ENCODE measurements at places on chromosomes 12 and 14. TPM values are rescaled to one million over a fixed set of nuclear protein-coding genes. Genes with fewer than 3 reads are reported as not detected.

GPR132 gene
- total RNA-seq, result 1.1 TPM

KERA gene
- not detected for total RNA-seq

BAZ1A gene
- 42.3 TPM for total RNA-seq

LRRK2 gene
- total RNA-seq, result 1.7 TPM

CMA1 gene
- total RNA-seq, result not detected

TAS2R8 gene
- 0.42 TPM for total RNA-seq

P2RX2 gene
- 8.6 TPM for total RNA-seq

CD163L1 gene
- total RNA-seq, result 0.11 TPM

COCH gene
- 1.8 TPM for total RNA-seq

SRGAP1 gene
- total RNA-seq, result 9.6 TPM

NEUROD4 gene
- total RNA-seq, result not detected

- H3K4me3 ChIP-seq, result no peak overlapping the region
- no peaks in the 10 kb centered on the region for H3K4me1 ChIP-seq
- no peaks in the 10 kb centered on the region for H3K36me3 ChIP-seq
- H3K27me3 ChIP-seq, result peaks cover 4% of the 10 kb centered on the region
- no peak overlapping the region for H3K27ac ChIP-seq
These were observed 23.1 kb downstream of the CATSPERB start for GRCh38 chr14:91708795-91709194.

DNA sequence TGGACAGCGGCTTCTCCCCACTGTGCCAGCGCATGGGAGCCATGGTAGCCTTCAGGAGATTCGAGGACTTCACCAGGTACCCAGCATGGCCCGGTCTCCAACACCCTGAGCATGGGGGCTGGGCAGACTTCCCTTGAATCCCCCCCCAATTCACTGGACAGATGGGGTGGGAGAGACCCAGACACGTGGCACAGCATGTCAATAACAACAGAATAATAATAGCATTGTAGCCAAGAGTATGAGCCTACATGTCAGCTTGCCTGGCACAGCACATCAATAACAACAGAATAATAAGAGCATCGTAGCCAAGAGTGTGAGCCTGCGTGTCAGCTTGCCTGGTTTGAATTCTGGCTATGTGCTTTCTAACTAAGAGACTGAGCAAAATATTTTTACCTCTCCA, 76.4 kb downstream of the FOXN4 start:
- peaks cover 8% of the 10 kb centered on the region for H3K36me3 ChIP-seq
- no peaks in the 10 kb centered on the region for H3K27me3 ChIP-seq
- H3K27ac ChIP-seq, result no peak overlapping the region

- H3K27me3 ChIP-seq, result peaks cover 57% of the 10 kb centered on the region
- no peak overlapping the region for H3K27ac ChIP-seq
- DNase-seq, result no peak
- H3K36me3 ChIP-seq, result no peaks in the 10 kb centered on the region
- H3K4me3 ChIP-seq, result no peak overlapping the region
These were observed 23.2 kb downstream of the CCDC177 start for GRCh38 chr14:69551511-69551910.

GRCh38 chr14:92880851-92881250, 42.1 kb upstream of the CHGA start:
- H3K4me3 ChIP-seq, result no peak overlapping the region
- no peaks in the 10 kb centered on the region for H3K4me1 ChIP-seq
- DNase-seq, result no peak
- H3K27me3 ChIP-seq, result peaks cover 71% of the 10 kb centered on the region

DNA sequence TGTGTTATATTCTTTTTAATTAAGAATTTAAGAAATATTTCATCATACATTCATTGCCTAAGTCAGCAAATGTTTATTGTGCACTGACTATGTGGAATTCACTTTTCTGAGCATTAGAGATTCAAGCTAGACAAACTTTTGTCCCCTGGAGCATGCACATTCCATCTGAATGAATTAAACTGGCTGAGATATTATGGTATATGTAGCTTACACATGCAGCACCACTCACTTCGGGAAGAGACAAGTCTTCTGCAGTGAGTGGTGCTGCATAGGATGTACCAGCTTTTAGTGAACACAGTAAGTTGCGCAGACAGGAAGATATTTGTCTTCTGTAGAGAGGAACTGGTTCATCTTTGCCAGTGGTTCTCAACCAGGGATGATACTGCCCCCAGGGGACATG, 318.4 kb downstream of the SYT1 start:
- H3K36me3 ChIP-seq, result peaks cover 4% of the 10 kb centered on the region
- H3K27ac ChIP-seq, result no peak overlapping the region
- H3K27me3 ChIP-seq, result no peaks in the 10 kb centered on the region
- no peak overlapping the region for H3K4me3 ChIP-seq

- H3K27ac ChIP-seq, result no peak overlapping the region
- no peaks in the 10 kb centered on the region for H3K27me3 ChIP-seq
- H3K36me3 ChIP-seq, result peaks cover 9% of the 10 kb centered on the region
- no peaks in the 10 kb centered on the region for H3K4me1 ChIP-seq
These were observed 103.3 kb upstream of the PMCH start for GRCh38 chr12:102300824-102301461.

DNA sequence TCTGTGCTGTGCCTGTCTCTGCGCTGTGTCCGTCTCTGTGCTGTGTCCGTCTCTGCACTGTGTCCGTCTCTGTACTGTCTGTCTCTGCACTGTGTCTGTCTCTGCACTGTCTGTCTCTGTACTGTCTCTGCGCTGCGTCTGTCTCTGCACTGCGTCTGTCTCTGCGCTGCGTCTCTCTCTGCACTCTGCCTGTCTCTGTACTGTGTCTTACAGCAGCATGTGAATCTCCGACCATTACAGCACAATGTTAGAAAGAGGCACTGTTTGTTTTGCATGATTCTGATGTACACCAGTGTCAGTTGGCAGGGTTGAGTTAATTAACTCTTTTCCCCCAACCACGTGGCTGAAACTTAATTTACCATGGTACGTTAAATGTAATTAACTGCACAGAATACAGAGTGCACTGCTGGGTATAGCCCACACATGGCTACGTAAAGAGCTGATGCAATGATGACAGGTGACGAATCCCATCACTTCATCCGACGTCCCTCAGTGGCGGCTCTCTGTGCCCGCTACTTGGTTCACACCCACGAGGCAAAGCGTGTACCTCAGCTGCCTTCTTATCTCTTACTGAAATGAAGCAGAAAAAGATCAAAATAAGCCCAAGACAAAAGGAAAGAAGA, 127.7 kb upstream of the SFSWAP start:
- no peak overlapping the region for H3K27ac ChIP-seq
- no peaks in the 10 kb centered on the region for H3K4me1 ChIP-seq
- H3K4me3 ChIP-seq, result no peak overlapping the region
- no peak for DNase-seq
- no peaks in the 10 kb centered on the region for H3K36me3 ChIP-seq

DNA sequence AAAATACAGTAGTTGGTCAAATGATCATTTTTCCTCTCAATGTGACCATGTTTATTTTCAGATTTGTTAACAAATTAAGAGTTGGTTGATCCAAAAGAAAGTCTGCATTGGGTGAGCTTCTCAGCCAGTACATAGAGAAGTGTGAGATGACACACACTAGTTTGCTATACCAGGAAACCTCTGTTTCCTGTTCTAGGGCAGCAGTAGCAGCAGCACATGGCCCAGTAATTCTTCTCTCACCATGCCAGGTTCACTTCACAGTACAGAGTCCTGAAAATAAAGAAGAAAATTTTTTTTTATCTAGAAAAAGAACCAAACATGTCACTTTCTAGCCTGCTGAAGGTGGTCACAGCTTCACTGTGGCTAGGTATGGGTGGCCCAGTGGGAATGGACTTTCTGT, 250.2 kb upstream of the OR4E1 start:
- no peak overlapping the region for H3K27ac ChIP-seq
- H3K4me3 ChIP-seq, result no peak overlapping the region
- no peak for DNase-seq
- H3K36me3 ChIP-seq, result no peaks in the 10 kb centered on the region

DNA sequence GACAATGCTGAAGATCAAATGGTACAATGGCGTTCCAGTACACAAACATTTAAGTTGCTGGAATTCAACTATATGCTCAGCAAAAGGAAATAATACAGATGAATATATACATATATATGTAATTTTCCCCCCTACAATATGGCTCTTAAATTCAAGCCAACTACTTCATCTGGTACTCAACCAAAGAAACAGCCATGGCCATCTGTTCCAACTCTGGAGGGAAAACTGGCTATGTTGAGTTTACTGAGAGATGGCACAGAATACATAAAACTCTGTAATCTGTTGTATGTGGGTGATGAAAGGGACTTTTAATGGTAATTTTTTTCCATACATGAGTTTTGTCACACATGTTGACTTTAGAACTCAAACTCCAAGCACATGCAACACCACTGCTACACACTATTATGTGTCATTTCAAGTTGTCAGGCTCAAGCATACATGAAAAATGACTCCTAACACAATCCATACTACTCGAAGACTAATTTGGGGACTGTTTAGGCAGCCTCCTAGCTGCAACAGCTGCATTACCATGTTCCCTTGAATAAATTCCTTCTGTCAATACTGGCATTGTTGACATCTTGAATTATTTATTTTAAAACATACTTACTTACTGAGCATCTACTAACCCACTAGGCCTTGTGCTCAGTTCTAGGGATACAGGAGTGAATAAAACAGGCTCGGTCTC, 38.2 kb upstream of the MAP3K9 start:
- H3K27ac ChIP-seq, result no peak overlapping the region
- H3K36me3 ChIP-seq, result no peaks in the 10 kb centered on the region
- no peak for DNase-seq
- no peak overlapping the region for H3K4me3 ChIP-seq
- H3K4me1 ChIP-seq, result no peaks in the 10 kb centered on the region
- H3K27me3 ChIP-seq, result peaks cover 7% of the 10 kb centered on the region

DNA sequence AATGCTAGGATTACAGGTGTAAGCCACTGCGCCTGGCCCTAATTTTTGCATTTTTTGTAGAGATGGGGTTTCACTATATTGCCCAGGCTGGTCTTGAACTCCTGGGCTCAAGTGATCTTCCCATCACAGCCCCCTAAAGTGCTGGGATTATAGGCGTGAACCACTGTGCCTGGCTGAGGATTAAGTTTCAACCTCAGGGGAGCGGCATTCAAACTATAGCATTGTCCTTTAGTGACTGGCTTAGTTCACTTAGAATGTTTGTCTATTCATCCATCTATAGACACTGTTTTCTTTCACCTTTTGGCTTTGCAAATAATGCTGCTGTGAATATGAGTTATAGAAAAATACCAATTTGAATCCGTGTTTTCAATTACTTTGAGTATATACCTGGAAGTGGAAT, 25.2 kb downstream of the PTPN11 start:
- H3K36me3 ChIP-seq, result peaks cover 8% of the 10 kb centered on the region
- DNase-seq, result no peak
- H3K27ac ChIP-seq, result no peak overlapping the region
- no peak overlapping the region for H3K4me3 ChIP-seq
- H3K27me3 ChIP-seq, result no peaks in the 10 kb centered on the region

DNA sequence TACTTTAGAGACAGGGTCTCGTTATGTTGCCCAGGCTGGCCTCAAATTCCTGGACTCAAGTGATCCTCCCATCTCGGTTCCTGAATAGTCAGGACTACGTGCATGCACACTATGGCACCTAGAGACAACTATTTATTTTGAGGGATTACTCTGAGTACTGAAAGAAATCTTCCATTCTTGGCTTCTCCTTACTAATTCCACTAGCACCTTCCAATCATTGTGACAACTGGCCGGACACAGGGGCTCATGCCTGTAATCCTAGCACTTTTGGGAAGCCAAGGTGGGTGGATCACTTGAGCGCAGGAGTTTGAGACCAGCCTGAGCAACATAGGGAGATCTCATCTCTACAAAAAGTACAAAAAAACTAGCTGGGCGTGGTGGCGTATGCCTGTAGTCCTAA, 42.1 kb upstream of the MTERF2 start:
- peaks cover 36% of the 10 kb centered on the region for H3K4me1 ChIP-seq
- peak overlapping the region; percentile 17 for H3K27ac ChIP-seq
- no peak for DNase-seq
- H3K36me3 ChIP-seq, result no peaks in the 10 kb centered on the region

GRCh38 chr14:93011650-93012325, 88.8 kb downstream of the CHGA start:
- no peak for DNase-seq
- no peak overlapping the region for H3K4me3 ChIP-seq
- no peak overlapping the region for H3K27ac ChIP-seq
- H3K27me3 ChIP-seq, result no peaks in the 10 kb centered on the region
- H3K4me1 ChIP-seq, result peaks cover 39% of the 10 kb centered on the region

DNA sequence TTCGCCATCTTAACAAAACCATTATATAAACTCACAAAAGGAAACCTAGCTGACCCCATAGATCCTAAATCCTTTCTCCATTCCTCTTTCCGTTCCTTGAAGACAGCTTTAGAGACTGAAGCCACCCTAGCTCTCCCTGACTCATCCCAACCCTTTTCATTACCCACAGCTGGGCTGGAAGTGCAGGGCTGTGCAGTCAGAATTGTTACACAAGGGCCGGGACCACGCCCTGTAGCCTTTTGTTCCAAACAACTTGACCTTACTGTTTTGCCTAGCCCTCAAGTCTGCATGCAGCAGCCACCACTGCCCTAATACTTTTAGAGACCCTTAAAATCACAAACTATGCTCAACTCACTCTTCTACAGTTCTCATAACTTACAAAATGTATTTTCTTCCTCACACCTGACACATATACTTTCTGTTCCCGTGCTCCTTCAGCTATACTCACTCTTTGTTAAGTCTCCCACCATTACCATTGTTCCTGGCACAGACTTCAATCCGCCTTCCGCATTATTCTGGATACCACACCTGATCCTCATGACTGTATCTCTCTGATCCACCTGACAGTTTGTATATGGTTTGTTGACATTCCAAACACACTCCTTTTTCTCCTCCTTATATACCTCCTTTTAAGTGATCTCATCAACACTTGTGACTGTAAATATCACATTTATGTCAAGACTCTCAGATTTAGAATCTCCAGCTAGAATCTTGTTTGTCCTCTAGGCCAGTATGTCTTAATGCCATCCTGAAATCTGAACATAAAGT, 208.7 kb downstream of the KITLG start:
- no peaks in the 10 kb centered on the region for H3K4me1 ChIP-seq
- H3K27me3 ChIP-seq, result no peaks in the 10 kb centered on the region
- no peaks in the 10 kb centered on the region for H3K36me3 ChIP-seq
- no peak overlapping the region for H3K27ac ChIP-seq
- no peak overlapping the region for H3K4me3 ChIP-seq

- H3K4me1 ChIP-seq, result peaks cover 67% of the 10 kb centered on the region
- H3K27me3 ChIP-seq, result no peaks in the 10 kb centered on the region
- no peaks in the 10 kb centered on the region for H3K36me3 ChIP-seq
- no peak for DNase-seq
These were observed 29.6 kb downstream of the IRF2BPL start for GRCh38 chr14:76998910-76999309.

DNA sequence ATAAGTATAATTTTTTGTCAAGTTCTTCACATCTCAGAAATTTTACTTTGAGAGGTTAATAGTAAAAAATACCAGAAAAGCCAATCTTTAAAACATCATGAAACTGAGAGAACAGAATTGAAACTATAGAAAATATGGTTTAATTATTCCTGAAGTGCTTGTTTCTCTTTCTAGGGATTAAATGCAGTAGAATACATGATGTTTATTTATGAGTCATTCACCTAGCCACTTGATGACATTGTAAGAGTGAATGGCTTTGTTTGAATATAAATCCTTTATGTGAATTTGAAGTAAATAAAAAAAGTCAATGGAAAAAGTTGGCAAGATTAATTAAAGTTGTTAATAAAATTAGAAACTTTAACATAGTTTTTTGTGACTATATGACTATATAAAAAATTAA, 48.4 kb downstream of the KTN1 start:
- peaks cover 5% of the 10 kb centered on the region for H3K4me1 ChIP-seq
- H3K27ac ChIP-seq, result no peak overlapping the region
- no peak for DNase-seq
- H3K36me3 ChIP-seq, result peaks cover 29% of the 10 kb centered on the region
- no peaks in the 10 kb centered on the region for H3K27me3 ChIP-seq
- no peak overlapping the region for H3K4me3 ChIP-seq

- DNase-seq, result no peak
- no peak overlapping the region for H3K4me3 ChIP-seq
- no peaks in the 10 kb centered on the region for H3K27me3 ChIP-seq
- H3K4me1 ChIP-seq, result peaks cover 11% of the 10 kb centered on the region
These were observed 8.2 kb downstream of the TDG start for GRCh38 chr12:103973909-103974308.

Data from mesothelial cell of epicardium (in vitro differentiated cells).